Right lobe of liver (tissue), 6 donors: ENCODE measurements at places on chromosomes 2 and 18.
A peak's percentile ranks its signal among the peaks of the same experiment; 100 is the strongest.

- DNase-seq: no peak
Measured at GRCh38 chr2:85978883-85979780, 90.3 kb upstream of the ST3GAL5 start.

DNA sequence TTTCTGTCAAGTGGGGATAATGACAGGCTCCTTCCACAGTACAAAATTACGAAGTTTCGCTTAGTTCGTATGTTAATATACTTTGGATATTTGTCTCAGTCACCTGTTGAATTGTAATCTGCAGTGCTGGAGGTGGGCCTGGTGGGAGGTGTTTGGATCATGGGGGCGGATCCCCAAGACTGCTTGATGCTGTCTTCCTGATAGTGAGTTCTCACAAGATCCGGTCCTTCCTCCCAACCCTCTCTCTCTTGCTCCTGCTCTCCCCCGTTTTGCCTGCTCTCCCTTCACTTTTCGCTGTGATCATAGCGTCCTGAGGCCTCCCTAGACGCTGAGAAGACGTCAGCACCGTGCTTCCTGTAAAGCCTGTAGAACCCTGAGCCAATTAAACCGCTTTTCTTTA is 97.1 kb upstream of the EPB41L3 start:
- no peak for DNase-seq

- DNase-seq: peak; percentile 74
Measured at GRCh38 chr18:48680339-48681250, 141.8 kb downstream of the CTIF start.

- DNase-seq: no peak
Measured at GRCh38 chr2:216388046-216388884, 16.0 kb upstream of the MARCHF4 start.
